Endothelial cell of umbilical vein (primary cell): ENCODE measurements at places on chromosomes 12 and 14. TPM values are rescaled to one million over a fixed set of nuclear protein-coding genes. Genes with fewer than 3 reads are reported as not detected.

The SDSL gene
- 3.7 and 5.7 TPM in 2 replicates for total RNA-seq

The NGDN gene
- total RNA-seq = 36.3 and 36.5 TPM in 2 replicates

The LLPH gene
- total RNA-seq = 34.0 and 35.6 TPM in 2 replicates

The P2RX2 gene
- not detected in 2 replicates for total RNA-seq

The RTL1 gene
- not detected in 2 replicates for total RNA-seq

- DNase-seq = peak; percentile 99
These were observed 6.1 kb upstream of the FOXJ2 start for GRCh38 chr12:8026291-8026900.

DNA sequence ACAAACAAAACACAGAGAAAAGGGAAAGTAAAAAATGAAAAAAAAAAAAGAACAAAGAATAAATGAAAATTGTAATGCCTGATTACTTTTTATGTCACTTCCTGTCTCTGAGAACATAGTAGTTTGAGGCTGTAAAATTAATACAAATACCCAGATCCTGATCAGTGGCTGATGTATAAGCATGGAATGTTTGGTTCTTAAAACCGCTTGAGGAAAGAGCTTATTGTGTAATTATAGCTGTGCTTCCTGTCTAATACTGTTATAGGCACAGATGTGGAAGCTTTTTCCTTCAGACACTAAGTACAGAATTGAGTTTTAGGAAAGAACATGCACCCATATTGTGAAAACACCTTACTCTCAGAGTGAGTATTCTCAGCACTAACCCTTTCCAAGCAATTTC is 86.9 kb downstream of the AVPR1A start:
- DNase-seq = peak; percentile 16

GRCh38 chr12:124720681-124721500 is 142.8 kb downstream of the SCARB1 start:
- peak; percentile 86 for DNase-seq

DNA sequence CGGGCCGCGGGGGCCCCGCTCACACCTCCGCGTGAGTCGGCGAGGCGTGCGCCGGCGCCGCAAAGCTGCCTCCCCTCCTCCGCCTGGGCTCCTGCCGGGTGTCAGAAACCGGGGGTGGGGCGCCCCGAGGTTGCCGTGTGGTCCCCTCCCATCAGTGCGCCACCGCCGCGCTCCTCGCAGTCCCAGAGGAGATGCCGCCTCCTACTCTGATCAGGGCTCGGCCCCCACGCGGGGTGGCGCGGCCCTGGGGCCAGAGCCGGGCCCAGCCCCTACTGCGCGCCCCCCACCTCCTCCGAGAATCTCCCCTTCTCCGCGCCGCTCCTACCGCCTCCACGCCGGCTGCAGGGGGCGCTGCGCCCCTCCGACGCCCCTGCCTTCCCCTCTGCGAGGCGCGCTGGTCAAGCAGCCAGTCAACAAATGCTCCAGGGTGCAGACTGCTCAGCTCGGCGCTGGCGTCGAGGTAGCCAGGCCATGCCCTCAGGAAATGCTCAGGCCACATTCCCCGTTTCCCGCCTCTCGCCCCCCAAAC is 467 bp upstream of the JAG2 start:
- DNase-seq = peak; percentile 81

DNA sequence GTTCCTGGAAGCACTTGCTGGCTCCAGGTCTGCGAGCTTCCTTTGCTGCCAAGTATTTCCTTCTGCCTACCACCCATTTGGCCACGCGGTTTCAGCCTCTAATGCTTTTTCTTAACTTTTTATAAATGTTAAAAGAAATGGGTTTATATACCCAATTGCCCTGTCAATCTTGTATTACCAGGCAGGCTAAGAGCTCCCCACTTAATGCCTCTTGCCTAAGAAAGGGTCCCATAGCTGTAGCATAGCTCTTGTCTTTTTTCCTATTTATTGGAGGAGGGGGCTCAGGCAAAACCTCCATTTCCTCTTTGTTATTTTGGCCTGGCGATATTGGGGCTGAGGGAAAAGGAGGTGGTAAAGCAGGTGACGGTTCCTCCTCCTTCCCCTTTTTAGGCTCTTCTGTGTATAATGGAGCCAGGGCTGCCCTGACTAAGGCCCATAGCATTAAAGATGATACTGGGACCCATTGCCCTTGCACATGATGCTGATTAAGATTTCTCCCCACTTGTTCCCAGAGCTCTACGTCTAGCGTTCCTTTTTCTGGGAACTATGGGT is 21.6 kb upstream of the BLTP3B start:
- DNase-seq = no peak

DNA sequence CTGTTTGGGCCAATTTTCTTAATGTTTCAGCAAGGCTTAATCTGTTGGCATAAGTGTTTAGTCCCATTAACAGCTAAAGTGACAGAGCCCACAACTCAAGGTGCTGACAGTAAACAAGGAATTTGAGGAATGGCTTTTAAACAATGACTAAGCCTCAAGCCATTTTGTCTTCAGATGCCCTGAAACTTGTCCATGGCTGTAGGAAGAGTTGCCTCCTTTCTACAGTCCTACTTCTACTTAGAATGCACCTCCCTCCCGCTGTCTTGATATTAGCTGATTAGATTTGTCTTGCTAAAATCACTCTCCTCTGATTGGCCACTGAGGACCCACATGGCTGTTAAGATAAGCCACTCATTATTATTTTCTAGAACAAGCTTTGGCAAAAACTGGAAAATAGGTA is 188.4 kb upstream of the OTX2 start:
- no peak for DNase-seq

GRCh38 chr14:95018821-95019220 is 138.5 kb downstream of the DICER1 start:
- no peak for DNase-seq

DNA sequence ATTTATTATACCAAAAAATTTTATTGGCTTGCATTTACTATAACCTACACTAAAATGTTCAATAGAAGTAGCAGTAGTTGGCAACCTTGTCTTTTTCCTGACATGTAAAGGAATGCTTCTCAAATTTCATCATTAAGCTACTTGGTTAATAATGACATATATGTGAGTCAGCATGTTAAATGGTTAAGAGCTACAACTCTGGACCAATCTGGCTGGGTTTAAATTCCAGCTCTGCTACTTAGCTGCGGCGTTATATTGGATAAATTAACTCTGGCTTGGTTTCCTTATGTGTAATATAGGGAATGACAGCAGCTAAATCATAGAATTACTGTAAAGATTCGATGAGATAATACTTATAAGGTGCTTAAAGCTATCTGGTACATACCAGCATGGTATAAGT is 53.7 kb upstream of the OTOGL start:
- no peak for DNase-seq

DNA sequence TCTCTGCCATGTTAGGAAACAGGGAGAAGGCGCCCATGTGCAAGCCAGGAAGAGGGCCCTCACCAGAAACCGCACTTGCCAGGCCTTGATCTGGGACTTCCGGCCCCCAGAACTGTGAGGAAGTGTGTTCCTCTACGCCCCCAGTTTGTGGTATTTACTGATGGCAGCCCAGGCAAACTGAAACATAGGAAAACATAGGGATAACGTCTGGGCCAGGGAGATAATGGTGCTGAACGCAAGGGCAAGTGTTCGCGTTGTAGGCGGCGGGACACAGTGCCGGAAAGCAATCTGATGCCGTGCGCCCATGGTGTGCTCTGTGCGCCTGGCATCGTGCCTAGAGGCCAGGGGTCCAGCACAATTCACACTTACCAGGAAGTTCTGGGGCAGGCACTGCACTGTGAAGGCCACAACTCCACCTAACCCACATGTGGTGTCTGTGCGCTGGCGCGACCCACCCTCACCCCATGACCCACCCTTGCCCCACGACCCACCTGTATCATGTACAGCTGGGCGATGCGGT is 53.6 kb downstream of the ARL6IP4 start:
- DNase-seq = no peak

- peak; percentile 37 for DNase-seq
These were observed 1785.1 kb upstream of the FLRT2 start for GRCh38 chr14:83744891-83745290.
